C1 segment of cervical spinal cord (tissue), 14 donors: ENCODE measurements at places on chromosomes 1 and 21.

- DNase-seq = no peak
Observed at GRCh38 chr21:34031835-34032370, 41.5 kb upstream of the MRPS6 start.

DNA sequence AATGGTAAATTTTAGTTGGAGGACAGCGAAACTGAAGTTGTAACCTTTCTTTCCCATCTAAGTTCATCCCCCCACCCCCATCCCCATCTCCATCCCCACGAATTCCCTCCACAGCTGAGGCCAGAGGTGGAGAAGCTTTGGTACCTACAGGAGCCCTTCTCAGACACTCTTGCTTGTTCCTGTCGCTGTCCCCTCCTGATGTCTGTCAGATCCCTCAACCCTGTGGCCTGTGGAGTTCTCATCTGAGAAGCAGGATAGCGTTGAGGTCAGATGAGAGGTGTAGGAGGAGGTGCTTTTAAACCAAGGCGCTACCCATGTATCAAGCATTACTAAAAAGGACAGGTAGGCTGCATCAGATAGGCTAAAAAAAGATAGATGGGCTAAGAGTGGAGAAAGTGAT lies 769 bp downstream of the NTPCR start:
- no peak for DNase-seq

- DNase-seq = no peak
Observed at GRCh38 chr21:35113064-35113463, 64.0 kb upstream of the RUNX1 start.

DNA sequence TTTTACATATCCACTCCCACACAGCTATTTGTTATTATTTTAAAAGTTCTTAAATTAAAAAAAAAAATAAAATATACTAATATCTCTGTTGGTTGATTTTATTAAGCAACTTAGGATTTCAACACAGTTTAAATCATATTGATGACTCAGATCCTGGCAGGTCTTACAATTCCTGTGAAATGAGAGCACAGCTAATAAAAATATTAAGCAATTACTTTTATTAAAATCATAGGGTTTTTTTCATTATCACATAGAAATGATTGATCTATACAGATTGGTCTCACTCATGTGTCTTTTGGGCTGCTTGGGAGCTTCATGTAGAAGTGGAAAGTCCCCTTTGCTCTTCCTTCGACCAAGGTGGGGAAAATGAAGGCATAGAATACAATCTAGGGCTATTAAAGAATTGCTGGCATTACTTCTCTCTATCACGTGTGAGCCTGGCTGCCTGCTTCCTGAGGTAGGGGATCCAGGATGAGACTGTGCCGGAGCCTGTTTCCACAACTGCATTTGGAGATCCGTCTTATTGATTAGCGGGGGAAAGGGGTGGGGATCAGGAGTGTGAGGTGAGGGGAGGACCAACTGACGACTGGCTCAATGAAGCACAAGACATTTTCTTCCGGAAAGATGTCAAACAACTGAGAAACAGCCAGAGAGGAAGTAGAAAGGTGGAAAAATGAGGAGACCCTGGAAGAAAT lies 858.0 kb downstream of the USP25 start:
- peak; percentile 75 for DNase-seq

GRCh38 chr1:234983564-234984238 lies 144.9 kb downstream of the TOMM20 start:
- no peak for DNase-seq

DNA sequence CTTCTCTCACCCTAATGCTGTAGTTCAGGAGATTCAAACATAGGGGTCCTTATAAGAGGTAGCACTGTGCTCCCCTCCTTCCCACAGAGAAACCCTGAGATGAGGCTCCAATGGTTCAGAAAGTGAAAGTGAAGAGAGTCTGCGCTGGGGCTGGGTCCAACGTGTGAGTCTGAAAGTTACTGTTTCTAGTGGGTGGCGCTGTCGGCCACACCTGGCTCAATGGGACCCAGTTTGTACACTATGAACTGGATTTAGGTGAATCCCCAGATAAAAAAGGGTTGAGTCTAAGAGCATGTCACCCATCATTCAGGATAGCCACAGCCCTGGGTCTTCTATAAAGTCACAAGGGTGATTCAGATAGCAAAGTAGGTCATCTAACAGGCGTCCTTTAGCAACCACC lies 2.8 kb downstream of the SMCP start:
- DNase-seq = no peak

DNA sequence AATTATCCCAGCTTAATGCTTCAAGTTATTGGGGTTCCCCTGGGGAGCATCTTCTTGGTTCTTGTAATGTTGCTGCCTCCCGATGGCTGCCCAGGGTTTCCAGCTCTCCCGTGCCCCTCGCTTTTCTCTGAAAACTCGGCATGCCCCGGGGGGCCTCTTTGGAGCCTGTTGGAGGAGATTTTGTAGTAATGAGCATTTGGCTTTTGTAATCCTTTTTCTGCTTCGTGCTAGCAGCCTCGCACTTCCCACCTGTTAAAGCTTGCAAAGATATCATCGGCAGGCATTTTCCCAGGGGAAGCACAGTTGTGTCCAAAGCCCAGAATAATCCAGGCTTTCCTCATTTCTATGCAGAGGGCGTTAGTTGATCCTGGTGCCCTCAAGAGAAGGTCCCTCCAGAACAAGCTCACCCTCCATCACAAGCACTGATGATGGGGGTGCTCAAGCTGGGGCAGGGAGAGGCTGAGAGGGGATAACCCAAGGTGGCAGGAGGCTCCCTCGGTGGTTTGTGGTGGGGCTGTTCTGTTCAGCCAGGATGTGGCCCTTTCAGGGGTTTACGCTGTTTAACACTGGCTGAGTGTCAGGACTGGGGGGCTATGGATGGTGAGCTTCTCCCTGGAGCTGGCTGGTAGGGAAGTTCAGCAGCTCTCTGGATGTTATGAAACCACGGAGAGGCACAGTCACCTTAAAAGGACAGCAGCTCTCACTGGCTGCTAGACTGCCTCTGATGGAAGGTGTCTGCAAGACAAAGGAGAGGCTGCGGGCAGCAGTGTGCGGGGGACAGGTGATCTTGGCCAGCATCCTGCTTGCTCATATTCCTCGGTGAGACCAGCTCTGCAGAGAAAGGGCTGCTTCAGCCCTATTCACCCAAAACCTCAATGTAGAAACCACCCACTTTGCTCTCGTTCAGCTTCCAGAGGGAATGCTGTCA lies 477.1 kb upstream of the VAMP3 start:
- no peak for DNase-seq

DNA sequence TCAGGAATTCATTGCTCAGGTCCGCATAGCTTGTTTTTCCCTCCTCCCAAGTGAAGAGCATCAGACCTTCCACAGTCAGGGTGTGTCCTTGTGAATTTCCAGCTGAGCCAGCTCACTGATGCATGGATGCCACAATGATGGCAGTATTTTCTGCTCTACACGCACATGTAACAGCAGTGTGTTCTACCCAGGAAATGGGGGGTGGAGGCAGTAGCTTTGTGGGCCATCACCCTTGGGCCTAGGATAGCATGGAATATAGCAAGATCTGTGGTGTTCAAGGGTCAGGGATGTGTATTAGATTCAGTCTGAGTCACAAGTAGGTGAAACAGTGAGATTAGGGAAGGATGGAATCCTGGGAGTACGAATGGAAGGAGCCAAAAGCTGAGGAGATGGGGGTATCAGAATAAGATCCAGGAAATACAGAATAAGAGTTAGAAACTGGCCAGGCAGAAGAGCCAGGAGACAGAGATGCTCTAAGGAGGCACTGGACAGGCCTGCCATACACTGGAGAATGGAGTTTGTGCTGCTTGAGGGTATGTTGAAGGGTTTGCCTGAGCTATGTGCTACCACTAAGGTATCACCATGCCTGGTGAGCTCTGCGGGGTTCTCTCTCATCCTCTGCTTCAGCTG lies 90.6 kb upstream of the CNIH3 start:
- no peak for DNase-seq

- no peak for DNase-seq
Observed at GRCh38 chr1:157404063-157404501, 148.2 kb downstream of the FCRL5 start.

- DNase-seq = no peak
Observed at GRCh38 chr1:69494221-69494620, 73.5 kb upstream of the LRRC7 start.

GRCh38 chr21:39972471-39972870 lies 105.2 kb downstream of the PCP4 start:
- no peak for DNase-seq

DNA sequence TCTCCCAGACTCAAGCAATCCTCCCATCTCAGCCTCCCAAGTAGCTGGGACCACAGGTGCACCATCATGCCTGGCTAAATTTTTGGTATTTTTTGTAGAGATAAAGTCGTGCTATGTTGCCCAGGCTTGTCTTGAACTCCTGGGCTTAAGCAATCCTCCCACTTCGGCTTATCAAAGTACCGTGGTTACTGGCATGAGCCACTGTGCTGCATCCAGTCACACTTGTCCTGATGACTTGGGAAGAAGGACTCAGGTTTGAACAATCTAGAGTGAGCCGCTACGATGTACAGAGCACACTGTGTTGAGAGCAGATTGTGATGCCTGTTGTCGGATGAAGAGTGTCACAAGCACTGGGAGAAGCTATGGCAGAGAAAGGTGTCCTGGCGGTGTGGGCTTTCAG lies 27.2 kb downstream of the RNF187 start:
- no peak for DNase-seq

- no peak for DNase-seq
Observed at GRCh38 chr1:1302006-1302430, 5.7 kb downstream of the ACAP3 start.

DNA sequence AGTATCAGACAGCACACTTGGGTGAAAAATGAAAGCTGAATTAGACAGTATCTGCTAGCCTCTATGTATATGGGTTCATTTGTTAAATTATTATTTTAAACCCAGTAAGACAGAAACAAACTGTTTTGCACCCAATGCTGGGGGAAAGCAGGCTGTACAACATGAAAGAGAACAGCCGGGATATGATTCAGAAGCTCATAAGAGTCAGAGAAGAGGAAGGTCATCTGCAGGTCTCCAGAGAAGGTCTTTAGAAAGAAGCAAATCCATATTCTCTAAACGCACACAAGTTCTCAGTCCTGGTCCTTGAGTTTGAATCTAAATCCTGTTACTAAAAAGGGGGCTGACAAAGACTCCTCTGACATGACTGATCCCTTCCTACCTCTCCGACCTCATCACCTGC lies 155.1 kb downstream of the SIPA1L2 start:
- DNase-seq = no peak

- DNase-seq = no peak
Observed at GRCh38 chr1:236099355-236099974, 34.6 kb upstream of the NID1 start.

- DNase-seq = no peak
Observed at GRCh38 chr1:242731446-242731845, 206.9 kb upstream of the PLD5 start.

DNA sequence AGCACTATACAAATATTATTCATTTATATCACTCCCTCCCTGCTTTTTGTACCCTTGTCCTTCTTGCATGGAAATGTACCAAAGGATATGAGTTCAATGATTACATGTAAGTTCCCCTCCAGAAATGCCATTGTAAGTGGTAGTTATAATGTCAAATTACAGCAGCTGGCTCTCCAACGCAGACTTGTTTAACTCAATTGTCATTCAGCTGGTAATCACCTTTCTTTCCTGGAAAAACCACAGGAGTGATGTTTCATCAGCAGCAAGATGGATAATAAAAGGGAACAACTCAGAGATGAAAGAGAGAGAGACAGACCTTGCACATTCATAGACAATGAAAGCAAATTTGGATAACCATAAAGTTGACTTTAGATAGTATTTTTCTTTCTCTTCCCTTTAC lies 578.6 kb upstream of the PBX1 start:
- no peak for DNase-seq

DNA sequence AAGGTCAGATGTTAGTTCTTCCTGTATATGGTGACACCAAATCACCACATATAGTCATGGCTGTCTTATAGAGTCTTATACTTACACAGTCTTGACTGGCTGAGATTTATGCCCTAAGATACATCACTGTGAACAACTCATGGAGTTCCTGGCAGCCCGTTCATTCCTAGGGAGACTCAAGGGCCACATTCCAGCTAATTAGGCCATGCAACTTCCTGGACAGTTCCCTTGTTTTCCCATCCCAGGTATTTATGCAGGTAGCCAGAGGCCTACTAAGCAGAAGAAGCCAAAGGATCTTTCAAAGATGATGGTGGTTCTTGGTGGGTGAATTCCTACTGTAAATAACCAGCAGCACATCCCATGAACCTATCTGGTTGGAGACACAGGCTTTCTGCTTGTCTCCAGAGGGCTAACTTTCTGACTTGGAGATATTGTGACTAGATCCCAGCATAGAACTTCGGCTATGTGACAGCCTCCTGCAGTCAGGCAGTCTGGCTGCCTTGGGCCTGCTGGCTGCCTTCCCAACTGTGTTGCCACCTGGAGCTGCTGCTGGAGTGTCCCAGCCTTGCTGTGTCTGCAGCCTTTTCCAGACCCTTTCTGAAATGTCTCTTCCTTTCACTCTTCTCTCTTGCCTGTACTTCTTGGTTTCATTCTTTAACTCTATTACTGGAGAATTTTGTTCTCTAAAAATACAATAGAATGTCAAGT lies 283.8 kb downstream of the CACNA1E start:
- DNase-seq = no peak

GRCh38 chr1:43938892-43939587 lies 5.4 kb downstream of the ARTN start:
- DNase-seq = peak; percentile 56

DNA sequence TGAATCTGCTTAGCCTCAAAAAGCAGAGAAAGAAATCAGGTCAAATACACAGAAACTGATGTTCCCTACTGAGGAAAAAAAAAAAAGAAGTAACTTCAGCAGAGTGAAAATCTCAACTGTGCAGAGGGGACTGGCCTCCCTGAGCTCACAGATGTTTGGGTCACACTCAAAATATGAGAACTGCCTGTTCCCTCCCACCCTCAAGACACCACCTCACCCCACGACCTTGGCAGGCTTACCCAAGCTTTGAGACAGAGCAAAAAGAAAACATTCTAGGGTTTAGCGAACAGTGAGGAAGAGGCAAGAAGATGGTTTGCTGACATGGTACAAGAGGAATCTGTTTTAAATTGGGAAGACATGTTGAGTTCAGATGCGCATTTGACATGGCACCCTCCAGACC lies 48.8 kb downstream of the NID1 start:
- no peak for DNase-seq

DNA sequence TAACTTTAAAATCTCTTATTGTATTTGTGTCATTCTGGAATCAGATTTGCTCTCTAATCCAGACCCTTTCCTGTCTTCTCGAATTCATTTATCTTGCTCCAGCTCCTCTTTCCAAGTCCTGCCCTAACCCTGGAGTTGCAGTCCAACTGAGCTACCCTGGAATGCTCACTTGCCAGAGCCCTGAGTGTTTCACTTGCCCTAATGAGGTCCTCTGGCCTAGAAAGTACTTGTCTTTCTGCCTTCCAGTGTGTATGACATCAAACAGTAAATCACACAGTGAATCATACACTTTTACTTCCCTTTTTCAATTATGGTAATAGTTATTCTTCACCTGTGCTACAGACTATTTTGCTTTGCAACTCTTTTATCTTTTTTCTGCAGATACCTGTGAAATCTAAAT lies 96.9 kb downstream of the NEK7 start:
- DNase-seq = no peak

GRCh38 chr1:192639607-192640368 lies 3.8 kb downstream of the RGS13 start:
- no peak for DNase-seq

- DNase-seq = no peak
Observed at GRCh38 chr1:29655945-29656850, 419.9 kb downstream of the PTPRU start.
